Glomerular endothelial cell (primary cell): ENCODE measurements at places on chromosomes 7 and 10. TPM values are rescaled to one million over a fixed set of nuclear protein-coding genes. Genes with fewer than 3 reads are reported as not detected.

DNA sequence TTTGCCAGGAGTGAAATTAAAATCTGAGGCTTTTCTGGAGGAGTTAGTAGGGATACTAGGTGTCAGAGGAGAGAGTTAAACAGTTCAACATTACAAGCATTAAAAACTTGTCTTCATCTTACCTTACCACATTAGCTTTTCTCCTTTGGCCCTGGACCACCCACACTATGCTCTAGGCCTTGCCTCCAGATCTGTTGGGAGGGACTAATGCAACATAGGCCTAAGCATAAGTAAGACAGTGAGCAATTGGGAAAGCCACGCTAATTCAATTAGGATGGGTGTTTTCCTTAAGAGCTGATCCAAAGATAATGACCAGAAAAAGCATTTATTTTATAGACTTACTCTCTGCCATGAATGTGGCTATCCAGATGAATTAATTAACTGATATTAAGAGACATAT, 158.9 kb downstream of the ELMO1 start:
- no peak for DNase-seq

Gene SLC16A12
- 0.58 and 1.6 TPM in 2 replicates for total RNA-seq

DNA sequence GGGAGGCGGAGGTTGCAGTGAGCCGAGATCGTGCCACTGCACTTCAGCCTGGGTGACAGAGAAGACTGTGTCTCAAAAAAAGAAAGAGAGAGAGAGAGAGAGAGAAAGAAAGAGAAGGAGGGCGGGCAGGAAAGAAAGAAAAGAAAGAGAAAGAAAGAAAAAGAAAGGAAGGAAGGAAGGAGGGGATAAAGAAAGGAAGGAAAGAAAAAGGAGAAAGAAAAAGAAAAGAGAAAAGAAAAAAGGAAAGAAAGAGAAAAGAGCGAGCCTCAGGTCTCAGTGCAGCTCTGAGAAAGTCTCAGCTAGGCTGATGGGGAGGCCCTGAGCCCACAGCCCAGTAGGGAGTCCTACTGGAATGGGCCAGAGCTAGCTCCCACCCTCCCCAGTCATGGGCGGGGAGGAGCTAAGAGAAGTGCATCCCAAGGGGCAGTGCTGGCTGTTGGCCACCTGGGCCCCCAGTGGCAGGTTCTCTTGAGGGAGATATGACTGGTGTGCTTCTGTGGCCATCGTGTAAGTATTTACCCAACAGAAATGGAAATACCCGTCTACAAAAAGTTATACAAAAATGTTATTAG, 69.3 kb downstream of the ABRAXAS2 start:
- DNase-seq, result no peak

GRCh38 chr10:21084700-21085099, 187.6 kb upstream of the NEBL start:
- no peak for DNase-seq

DNA sequence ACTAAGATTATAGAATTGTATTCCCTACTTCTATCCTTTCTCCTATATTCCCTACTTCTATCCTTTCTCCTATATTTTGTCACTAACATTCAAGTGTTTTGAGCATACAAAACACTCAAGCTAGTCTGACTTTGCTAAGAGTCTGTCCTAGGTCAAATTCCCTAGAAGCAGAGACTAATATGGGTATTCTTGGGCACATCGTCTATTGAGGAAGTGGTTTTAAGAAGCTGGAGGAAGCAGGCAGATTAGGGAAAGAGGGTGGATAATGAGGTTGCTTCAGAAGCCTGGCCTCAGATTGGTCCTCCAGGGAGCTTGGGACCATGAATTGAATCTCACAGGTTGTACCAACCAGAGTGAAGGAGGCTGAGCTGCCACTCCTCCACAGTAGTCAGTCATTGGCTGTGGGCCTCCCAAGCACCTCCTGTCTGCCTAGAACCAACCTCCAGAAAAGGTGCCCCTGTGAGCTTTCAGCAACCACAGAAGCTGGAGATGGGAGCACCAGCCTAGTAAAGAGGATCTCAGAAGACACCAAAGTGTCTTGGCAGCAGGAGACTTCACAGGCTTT, 295.9 kb upstream of the PHF14 start:
- no peak for DNase-seq

DNA sequence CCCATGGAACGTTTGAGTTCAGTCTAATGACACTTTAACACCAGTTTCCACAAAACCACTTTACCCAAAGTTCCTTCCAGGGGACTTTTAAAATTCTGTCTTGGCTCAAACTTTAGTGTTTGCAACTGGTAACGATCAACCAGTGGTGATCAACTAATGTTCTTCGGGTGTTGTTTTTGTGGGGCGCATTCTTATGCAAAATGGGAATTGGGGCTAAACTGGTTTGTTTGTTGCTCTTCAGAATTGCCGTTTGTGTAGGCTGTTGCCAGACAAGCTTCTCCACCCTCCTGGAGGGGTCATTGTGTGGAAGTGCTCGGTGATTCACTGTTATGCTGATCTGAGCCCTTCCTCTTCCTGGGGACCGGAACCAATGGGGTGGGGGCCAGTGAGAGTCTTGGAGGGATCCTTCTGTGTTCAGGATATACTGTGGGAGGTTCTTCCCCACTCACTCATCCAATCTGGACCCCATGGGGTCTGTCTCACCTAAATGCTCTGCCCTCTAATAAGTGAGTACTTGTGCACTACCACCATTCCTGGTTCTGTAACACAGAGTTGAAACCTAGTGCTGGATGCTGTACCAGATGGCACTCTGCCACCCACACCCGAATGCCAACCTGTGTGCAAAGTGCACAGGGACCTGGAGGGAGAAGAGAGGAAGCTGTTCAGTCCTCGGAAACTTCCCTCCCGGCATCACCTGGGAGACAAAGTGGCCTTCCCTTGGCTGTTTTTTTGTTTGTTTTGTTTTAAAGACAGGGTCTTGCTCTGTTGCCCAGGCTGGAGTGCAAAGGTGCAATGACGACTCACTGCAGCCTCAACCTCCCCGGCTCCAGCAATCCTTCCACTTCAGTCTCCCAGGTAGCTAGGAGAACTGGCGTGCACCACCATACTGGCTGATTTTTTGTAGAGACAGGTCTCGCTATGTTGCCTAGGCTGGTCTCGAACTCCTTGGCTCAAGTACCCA, 2.1 kb downstream of the NFE2L3 start:
- DNase-seq, result no peak

DNA sequence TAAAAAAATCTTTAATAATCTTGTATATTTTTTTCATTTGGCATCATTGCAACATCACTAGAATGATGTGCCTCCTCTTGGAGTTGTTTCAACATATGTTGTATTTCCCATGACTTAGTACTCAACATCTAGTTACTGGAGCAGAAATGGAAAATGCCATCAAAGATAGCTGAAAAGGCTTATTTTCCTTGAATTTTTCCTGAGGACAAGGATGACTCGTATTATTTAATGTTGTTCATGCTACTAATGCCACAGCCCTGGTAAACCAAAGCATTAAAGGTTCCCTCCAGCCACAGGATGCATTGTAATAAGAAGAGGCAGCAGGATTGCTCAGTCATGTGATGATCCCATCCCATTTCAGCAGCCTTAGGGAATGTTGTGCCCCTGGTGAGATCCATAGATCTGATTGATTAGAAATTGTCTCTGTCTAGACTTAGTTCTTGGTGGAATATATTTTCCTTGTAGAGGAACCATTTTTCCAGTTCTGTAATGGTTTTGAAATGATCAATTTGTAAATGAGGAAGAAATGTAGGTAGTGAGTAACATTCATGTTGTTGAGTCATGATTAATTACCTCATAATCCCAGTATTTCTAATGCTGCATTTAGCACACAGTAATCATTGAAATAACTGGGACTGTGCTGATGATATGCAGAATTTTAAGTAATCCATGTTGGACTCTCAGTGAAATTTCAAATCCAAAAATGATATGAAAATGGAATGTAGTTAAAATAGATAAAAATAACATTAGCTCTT, 91.3 kb upstream of the SMIM30 start:
- no peak for DNase-seq

Gene VIM
- 9,268 and 12,149 TPM in 2 replicates for total RNA-seq

Gene AKR1C8
- not detected in 2 replicates for total RNA-seq

DNA sequence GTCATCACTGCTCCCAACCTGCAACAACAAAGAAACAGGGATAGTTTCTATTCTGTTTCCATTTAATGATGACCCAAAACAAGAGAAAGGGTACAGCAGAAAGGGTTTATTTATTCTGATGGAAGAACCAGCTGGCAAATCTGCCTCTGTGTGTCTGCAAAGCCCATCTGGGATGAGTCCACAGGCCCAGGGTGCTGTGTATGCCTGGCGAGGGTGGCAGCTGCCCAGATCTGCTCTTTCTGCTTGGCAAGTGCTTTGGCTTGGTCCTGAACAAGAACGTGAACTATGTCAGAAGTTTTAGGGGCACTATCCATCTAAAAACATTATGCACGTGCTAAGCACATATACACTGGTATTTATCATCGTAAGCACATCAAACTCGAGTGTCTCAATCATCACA, 333.8 kb downstream of the CXCL12 start:
- no peak for DNase-seq

GRCh38 chr10:876438-876837, 55.1 kb downstream of the LARP4B start:
- DNase-seq, result no peak

- no peak for DNase-seq
These were observed 609 bp upstream of the PNLIP start for GRCh38 chr10:116545122-116545521.

Gene ATP6V0A4
- not detected in 2 replicates for total RNA-seq

Gene FBXO24
- total RNA-seq, result not detected in 2 replicates

DNA sequence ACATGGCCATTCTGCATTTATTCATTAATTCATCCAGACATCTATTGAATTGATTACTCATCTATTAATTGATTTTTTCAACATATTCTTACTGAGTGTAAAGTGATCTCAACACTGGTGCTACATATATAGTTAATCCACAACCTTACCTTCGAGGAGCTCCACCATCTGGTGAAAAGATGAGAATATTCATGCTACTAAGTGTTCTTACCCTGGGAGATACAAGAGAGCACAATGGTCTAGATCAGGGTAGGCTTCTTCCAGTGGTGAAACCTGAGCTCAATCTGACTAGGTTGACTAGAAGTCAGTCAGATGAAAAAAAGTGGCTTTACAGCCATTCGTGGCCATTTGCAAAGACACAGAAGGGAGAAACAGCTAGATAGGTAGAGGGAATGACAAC, 507.4 kb downstream of the ANKRD7 start:
- no peak for DNase-seq

GRCh38 chr10:78699971-78700370, 368.8 kb upstream of the ZMIZ1 start:
- DNase-seq, result no peak

GRCh38 chr7:825386-825785, 6.9 kb upstream of the SUN1 start:
- DNase-seq, result no peak
